SW 1271 (cell line): ENCODE measurements at places on chromosomes 11 and 22.

- no peak for DNase-seq
Observed at GRCh38 chr11:87212891-87213290, 175.2 kb downstream of the TMEM135 start.

DNA sequence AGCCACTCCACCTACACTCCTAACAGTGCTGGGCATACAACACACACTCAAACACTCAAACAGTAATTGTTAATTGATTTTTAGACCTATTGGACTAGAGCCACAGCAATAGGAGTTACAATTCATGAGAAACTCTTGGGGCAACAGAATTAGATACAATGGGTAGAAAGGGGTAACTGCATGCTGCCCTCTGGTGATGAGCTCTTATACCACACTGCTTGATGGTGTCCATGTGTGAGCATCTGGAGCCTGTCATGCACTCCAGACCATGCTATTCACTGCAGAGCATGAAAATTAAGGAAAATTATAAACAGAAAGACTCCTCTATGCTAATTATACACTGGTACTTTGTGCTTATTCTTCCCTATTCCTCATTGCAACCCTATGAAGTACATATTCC lies 975.5 kb upstream of the CCDC90B start:
- no peak for DNase-seq

DNA sequence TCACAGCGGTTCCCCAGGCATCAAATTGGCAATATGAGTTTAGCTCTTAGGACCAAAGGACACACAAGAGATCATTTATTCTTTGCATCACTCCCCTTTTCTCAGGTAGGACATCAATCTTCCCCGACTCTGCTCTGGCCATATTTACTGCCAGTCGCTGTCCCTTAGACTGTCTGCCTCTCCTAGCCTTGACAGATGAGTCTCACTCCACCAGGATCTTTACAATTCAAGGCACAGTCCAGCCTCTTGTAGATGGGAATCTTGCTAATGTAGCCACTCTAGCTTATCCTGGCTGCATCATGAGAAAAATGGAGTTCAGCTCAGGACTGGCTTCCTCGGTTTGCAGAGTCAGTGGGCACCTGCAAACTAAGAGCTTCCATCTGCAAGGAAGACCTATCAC lies 915.2 kb downstream of the NTM start:
- no peak for DNase-seq

DNA sequence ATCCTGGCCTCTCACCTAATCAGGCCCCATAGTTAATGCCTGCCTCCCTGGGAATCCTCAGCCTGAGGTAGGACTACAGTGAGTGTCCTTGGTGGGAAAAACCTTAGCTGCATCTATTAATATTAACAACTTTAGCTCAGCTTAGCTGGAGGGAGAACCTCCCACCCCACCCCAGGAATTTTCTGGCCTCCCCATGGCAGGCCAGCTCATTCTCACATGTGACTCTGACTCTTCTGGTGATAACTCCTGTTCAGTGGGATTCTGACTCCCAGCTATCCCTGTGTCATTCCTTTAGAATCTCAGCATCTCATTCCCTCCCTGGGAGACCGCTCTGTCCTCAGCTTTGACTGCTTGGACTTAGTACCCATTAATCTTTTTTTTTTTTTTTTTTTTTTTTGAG lies 14.5 kb downstream of the ART5 start:
- DNase-seq = no peak

DNA sequence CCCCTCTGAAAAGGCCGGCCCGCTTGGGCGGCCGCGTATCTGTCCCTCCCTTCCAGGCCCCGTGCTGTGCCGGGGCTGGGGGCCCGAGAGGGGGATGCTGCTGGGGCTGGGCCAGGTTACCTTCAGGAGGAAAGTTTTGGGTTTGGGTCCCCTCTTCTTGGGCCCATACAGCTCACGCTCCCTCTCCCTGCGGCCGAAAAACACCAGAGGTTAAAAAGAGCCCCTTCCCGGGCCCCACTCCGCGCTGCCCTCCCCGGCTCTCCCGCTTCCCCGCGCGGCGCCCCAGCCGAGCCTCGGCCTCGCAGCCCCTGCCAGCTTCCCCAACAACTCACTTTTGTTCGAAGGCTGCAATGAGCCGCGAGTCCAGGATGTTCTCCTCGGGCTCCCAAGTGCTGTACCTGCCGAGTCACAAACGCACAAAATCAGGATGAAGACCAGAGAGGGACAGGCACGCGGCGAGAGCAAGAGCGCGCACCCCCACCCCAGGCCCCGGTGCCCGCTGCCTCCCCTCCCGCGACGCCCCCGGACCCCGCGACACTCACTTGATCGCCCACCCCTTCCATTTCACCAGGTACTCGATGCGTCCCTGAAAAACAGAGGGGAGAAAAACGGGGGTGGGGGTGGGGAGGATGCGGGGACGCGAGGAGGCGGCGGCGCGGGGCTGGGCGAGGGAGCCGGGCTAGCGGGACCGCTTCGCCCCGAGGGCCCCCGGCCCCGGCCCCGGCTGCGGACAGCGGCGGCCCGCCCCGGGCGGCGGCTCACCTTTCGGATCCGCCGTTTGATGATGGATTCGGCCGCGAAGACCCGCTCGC lies 450 bp downstream of the CBX6 start:
- no peak for DNase-seq

GRCh38 chr11:42239188-42239587 lies 779.7 kb upstream of the LRRC4C start:
- DNase-seq = no peak

- DNase-seq = no peak
Observed at GRCh38 chr11:106101819-106102218, 24.4 kb downstream of the AASDHPPT start.

GRCh38 chr22:23606204-23607131 lies 25.7 kb downstream of the DRICH1 start:
- DNase-seq = no peak

GRCh38 chr11:118827118-118827517 lies 36.2 kb upstream of the DDX6 start:
- no peak for DNase-seq

DNA sequence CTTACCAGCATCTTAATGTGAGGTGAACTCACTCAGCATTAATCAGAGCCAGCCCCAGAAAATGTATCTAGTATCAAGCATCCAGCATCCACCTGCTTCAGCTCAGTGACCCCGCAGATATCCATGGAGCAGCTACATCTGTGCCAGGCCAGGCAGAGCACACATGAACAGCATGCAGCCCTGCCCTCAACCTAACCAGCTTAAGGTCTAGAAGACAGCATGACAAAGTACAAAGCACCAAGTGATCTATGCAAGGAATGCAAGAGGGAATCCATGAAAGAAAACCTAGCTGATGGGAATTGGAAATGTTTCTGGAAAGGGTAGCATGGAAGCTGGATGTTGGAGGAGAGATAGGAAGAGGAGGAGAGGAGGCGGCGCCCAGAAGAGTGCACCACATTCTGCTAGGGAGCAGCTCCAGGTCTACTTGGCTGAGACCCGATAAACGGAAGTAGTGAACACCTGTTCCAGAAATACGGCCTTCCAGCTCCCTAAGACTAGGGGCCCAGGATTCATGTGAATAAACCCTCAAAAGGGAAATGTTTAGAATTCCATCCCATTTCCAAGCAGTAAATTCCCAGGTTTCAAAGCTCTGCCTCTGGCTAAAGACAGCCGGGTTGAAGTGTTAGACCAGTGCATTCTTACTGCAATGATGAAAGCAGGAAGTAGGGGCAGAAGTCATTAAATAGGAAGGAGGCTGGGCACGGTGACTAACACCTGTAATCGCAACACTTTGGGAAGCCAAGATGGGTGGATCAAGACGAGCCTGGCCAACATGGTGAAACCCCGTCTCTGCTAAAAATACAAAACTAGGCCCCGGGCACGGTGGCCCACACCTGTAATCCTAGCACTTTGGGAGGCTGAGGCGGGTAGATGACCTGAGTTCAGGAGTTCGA lies 23.5 kb upstream of the L3MBTL2 start:
- DNase-seq = no peak

GRCh38 chr11:103988595-103988969 lies 47.9 kb upstream of the DDI1 start:
- no peak for DNase-seq

- DNase-seq = no peak
Observed at GRCh38 chr22:32476281-32477195, 1.9 kb downstream of the FBXO7 start.

DNA sequence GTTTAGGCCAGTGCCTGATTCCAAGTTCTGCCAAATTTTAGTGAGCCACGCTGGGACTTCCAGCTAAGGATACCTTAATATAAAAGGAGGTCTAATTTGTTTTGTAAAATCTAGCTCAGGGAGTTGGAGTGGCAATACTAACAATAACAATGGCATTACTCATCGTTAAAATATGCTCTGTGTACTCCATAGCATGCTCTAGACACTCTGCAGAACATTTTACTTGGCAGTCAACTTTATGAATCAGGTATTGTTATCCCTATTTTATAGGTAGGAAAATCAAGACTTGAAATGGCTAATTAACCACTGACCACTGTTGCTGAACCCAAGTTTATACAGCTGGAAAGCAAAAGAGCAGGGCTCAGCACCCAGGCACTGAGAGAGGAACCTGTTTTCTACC lies 485.0 kb upstream of the KIRREL3 start:
- peak; percentile 10 for DNase-seq

GRCh38 chr11:79062814-79063762 lies 377.7 kb downstream of the TENM4 start:
- DNase-seq = no peak

- no peak for DNase-seq
Observed at GRCh38 chr11:95496901-95497300, 265.9 kb upstream of the SESN3 start.

DNA sequence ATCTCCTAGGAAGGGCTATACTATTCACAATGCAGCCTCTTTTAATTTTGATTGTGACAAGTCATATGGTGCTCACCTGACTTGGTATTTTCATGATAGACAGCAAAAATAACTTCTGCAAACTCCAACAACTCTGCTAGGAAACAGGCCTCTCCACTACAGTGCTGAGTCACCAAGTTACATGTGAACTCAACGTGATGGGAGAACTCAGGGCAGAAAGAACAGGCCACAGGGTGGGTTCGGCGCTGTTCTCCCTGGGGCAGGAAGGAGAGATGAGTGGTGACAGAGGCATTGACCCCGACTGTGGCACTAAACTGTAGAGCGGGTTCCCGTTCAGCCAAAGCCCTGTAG lies 76.6 kb upstream of the UCP3 start:
- DNase-seq = no peak

GRCh38 chr22:35257002-35257320 lies 332 bp upstream of the HMGXB4 start:
- DNase-seq = no peak

DNA sequence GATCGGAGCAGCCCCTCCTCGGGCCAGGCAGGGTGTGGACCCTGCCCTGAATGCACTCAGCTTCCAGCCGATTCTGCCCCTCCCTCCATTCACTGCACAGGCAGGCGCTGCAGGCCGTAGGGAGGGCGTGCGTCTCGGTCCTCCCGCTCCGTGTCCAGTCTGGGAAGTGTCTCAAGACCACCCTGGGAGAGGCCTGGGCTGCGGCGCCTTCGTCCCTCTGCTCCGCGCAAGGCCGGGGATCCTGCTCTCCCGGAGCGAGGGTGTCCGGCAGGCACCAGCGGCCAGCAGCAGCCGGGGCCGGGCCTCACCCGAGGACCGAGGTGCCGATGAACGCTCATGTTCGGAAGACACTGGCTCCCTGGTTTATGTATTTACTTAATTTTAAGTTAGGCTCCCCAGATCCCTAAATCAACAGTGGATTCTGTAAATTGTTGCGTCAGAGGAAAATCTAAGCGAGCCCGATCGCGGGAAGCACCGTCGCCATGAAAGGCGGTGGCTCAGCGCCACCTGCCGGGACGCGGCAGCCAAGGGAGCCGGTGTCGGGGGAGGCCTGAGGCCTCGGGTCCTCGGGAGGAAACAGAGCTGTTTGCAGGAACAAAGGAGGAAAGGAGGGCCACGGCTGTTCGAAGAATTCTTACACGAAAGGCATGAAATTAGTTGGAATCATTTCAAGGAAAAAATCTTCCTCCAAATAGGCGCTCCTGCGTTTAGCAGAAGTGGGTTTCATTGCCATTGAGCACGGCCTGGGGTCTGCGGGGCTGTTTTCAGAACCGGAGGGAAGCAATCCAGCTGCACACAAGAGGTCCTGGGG lies 195.3 kb downstream of the BRD1 start:
- no peak for DNase-seq
